Femur (tissue), 1 donor: ENCODE measurements at places on chromosomes 2 and 18.

- no peak for DNase-seq
These were observed 53.3 kb downstream of the ZEB2 start for GRCh38 chr2:144466637-144467036.

DNA sequence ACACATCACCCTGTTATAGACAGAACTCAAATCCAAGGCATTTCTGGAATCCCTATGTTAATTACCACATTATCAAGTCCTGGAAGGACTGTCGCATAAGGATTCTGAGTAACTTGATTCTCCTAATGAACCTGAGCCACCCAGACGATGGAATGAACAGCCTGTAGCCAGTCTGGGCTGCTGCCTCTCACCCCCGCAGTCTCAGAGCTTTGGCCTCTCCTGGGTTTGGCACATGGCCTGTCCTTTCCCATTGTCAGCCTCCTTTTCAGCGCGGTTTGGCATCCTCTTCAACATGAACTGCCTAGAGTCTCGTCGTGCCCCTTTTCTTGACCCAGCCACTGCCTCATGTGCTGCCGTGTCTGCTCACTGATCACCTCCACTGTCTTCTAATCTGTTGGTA is 147.6 kb downstream of the SLC8A1 start:
- DNase-seq = no peak

- no peak for DNase-seq
These were observed 80.9 kb downstream of the SLC25A12 start for GRCh38 chr2:171813126-171813525.

- no peak for DNase-seq
These were observed 46.7 kb downstream of the MGAT5 start for GRCh38 chr2:134300585-134300984.

DNA sequence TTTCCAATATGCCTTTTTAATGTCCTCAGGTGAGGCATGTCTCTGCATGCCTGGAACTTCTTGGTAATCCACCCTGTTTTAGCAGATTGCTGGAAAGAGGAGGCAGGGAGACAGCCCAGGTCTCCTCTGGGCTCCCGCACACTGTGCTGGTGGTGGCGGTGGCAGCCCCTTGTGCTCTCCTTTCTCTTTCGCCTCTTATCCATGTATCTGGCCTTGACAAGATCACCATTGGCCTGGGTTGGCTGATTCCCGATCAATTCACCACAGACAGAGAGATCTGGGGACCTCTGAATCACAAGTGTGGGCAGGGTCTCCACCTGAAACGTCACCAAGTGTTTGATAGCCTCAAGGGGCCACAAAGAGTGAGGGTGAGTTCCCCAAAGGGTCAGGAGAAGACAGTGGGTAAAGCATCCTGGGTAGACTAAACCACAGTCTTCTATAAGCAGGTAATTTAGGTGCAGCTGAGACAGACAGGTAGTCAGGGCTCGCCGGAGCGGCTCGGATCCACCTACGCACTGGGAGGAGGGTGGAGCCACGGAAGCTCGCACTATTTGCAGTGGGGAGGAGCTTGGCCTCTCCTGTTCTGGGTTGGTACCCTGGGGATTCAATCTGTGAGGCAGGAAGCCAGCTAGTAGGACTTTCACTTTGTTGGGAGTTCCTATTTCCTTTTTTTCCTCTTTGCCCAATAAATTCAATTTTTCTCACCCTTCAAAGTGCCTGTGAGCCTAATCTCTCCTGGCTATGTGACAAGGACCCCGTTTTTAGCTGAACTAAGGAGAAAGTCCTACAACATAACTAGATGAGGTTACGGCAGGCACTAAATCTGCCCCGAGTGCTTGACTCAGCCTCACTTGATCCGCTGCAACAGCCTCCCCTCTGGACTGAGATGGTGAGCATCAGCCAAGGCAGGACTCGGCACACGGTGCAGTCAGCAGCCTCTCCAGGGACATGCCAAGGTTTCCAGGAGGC is 57.6 kb downstream of the SLC4A3 start:
- DNase-seq = peak; percentile 58

DNA sequence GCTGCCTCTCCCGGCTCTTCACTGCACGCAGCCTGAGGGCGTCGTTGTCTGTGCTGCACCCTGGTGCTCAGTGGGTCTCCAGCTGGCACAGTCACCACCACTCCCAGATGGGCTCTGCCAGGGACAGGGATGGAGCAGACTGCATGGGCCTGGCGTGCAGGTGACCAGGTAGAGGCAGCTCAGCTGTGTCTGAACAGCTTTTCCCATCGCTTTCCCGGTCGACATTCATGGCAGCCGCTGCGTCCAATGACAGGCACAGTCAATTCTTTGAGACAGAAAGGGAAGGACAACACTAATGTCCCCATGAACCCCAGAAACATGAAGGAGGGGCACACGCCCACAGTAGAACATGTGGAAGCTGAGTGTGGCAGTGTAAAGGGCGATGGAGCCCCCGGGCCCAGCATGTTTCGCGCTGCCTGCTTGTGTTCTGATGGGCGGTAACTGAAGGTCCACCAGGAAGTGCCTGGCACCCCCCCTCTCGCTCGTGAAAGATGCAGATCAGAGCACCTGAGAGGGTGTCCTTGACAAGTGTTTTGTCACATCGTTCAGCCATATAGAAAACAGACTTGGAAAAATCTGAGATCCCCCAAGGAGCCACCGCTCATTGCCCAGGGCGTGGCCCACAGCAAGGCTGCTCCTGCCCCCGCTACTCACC is 122.4 kb downstream of the NFATC1 start:
- DNase-seq = peak; percentile 14

DNA sequence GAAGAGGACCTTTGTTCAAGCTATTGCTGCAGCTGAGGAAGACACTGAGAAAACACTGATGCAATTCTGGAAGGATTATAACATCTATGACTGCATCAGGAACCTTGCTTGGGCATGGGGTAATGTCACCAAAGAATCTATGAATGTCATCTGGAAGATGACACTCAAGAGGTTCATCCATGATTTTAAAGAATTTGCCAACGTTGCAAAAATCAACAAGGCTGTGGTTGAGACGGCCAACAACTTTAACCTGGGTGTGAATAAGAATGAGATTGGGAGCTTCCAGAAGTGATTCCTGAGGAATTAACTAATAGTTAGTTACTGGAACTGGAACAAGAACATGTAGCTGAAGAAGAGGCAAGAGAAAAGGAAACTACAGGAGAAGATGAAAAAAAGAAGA is 126.4 kb upstream of the SP5 start:
- DNase-seq = no peak

DNA sequence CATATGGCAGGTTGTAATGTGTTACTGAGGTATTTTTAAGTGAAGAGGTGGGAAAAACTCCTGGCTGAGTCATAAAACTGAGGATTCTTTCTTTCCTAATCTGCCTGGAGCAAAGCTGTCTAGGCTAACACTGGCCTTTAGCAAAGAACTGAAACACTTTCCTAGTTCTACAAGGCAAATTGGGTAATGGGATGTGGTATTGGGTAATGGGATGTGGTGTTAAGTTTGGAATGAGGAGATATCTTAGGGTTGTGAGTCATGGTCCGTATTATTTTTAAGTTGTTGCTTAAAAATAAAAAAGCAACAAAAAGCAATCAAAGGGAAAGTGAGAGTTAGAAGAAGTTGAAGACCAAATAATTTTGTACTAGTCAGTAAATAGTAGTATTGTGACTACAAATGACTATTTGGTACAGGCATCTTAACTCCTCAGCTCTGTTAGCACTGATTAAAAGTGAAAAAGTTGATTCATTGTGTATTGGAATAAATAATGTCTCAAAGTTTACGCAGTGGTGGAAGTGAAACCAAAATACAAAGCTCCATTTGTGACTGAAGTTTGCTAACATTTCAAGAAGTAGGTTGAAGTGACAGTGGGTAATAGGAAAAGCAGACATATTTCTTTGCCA is 216.8 kb downstream of the CAMKMT start:
- no peak for DNase-seq

GRCh38 chr2:59922450-59922849 is 631.0 kb downstream of the BCL11A start:
- no peak for DNase-seq

GRCh38 chr2:126981476-126981875 is 82.8 kb downstream of the TEX51 start:
- DNase-seq = no peak

DNA sequence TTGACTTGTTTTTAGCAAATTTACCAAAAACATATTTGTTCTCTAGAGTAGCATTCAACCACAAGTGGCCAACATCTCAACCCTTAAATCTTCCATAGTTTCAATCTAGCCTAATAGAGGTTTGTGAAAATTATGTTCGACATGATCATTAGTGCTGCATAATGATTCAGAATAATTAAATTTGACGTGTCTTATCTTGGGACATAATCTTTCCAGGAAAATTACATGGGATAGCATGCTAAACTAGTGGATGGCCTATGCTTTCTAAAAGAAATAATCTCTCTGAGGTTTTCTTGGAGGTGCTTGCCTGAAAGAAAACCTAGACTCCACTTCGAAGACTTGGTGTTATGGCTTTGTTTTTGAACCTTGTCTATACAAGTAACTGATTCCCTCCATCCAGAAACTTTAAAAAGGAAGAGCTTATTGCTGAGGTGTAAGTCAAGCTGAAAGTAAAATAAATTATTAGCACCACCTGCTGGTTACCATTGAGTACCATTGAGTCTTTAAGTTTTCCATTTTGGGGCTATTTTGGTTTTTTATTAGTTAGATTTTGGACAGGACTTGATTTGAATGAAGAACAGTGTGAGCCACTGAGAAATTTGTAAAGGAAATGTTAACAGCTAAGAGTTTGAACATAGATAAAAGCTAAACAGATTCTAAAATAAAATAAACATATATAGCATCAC is 32.7 kb downstream of the COX7A2L start:
- no peak for DNase-seq

GRCh38 chr2:129711816-129712675 is 267.4 kb upstream of the RAB6C start:
- DNase-seq = no peak

DNA sequence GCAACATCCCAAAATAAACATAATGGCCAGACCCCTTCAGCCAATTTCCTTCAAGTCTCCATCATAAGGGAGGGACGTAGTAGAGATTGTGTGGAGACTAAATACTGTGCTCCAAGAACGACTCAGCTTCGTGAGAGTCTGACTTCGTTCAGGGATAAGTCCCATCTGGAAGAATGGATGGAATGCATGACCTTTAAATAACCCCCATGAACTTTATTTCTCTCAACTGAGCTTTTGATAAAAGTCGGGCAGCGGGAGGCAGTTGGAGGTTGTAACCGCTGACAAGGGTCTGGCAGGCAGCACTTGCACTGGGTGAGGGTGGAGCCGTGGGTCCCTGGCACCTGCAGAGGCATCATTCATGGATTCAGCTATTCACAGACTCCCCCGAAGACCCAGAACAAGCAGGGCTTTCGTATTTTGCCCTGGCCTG is 115.9 kb downstream of the ZFP36L2 start:
- peak; percentile 62 for DNase-seq

DNA sequence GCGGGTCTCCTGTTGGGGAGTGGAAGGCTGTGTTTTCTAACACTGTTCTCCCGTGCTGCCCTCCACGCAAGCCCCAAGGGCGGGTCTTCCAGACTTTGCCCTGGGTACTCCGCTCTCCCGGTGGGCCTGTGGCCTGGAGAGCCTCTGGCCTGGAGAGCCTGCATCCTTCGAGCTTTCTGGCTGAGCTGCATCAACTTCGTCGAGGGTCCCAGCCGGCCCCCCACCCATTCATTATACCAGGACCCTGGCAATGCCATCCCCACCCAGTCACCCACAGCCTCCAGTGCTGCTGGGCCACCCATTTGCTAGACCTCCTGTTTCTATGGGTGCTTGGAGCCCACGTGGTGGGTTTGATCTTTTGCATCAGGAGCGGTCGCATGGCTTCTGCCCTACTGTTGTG is 102.2 kb downstream of the PTGR3 start:
- no peak for DNase-seq

- DNase-seq = no peak
These were observed 296.6 kb upstream of the CRIM1 start for GRCh38 chr2:36058953-36059352.

- DNase-seq = peak; percentile 96
These were observed at the start of gene OLA1 for GRCh38 chr2:174248187-174248997. TSS of gene OLA1 (minus strand) at chr2:174248532. CDS start at chr2:174246815, 1,717 bp downstream.

- DNase-seq = no peak
These were observed 39.9 kb upstream of the COBLL1 start for GRCh38 chr2:164881524-164881923.

- no peak for DNase-seq
These were observed 47.3 kb upstream of the C1D start for GRCh38 chr2:68110102-68110501.

DNA sequence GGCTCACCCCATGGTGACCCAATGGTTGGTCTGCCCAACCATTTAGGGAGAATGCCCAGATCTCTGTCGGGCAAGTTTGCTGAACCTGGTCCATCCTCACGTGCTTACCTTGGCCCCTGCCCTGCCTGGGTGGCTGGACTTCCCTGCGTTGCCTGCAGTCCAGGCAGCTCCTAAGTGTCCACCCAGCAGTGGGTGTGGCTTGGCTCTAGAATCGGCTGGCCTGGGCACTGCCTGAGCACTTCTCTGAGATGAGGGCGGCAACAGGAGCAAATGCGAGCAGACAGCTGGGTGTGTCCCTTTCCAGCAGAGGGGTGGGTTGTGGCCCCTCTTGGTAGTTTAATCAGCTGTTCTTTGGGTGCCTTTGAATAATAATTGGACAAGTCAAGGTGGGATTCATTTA is 11.3 kb downstream of the PCARE start:
- peak; percentile 62 for DNase-seq

GRCh38 chr2:239241431-239241960 is 159.3 kb downstream of the HDAC4 start:
- DNase-seq = no peak

DNA sequence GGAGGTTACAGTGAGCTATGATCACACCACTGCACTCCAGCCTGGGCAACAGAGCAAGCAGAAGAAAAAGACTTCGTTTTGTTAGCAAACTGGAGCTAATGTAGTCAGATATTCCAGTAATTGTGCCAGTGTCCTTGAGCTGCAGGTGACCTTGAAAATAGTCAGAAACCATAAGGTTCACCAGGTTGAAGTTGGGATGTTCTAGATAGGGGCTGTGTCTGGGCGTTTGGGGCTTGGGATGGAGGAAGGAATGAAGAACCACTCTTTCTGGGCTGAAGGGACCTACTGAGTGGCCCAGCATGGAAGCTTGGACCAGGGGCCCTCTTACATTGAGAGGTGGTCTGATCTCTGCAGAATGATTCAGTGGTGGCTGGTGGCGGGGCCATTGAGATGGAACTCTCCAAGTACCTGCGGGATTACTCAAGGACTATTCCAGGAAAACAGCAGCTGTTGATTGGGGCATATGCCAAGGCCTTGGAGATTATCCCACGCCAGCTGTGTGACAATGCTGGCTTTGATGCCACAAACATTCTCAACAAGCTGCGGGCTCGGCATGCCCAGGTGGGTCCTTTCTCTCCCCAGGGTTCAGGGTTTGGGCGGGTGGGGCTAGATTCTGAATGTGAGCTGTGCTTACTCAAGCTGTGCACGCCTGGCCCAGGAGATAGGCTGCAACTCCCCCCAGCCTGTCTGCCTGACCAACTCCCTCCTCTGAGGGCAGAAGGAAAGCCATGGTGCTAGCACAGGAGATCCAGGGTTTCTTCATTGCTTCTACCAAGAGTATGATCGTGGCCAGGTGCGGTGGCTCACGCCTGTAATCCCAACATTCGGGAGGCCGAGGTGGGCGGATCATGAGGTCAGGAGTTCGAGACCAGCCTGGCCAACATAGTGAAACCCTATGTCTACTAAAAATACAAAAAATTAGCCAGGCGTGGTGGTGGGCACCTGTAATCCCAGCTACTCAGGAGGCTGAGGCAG is 17.1 kb downstream of the CCT7 start:
- no peak for DNase-seq

GRCh38 chr18:39178166-39178565 is 1612.6 kb upstream of the CELF4 start:
- DNase-seq = no peak

- DNase-seq = no peak
These were observed 95.6 kb downstream of the TNFRSF11A start for GRCh38 chr18:62420513-62421209.
